Endothelial cell (in vitro differentiated cells): ENCODE measurements at places on chromosomes 6 and 20. TPM values are rescaled to one million over a fixed set of nuclear protein-coding genes. Genes with fewer than 3 reads are reported as not detected.

The DDX43 gene
- total RNA-seq = not detected

The RAD21L1 gene
- 1.1 TPM for total RNA-seq

The CPNE5 gene
- total RNA-seq = 24.9 TPM

DNA sequence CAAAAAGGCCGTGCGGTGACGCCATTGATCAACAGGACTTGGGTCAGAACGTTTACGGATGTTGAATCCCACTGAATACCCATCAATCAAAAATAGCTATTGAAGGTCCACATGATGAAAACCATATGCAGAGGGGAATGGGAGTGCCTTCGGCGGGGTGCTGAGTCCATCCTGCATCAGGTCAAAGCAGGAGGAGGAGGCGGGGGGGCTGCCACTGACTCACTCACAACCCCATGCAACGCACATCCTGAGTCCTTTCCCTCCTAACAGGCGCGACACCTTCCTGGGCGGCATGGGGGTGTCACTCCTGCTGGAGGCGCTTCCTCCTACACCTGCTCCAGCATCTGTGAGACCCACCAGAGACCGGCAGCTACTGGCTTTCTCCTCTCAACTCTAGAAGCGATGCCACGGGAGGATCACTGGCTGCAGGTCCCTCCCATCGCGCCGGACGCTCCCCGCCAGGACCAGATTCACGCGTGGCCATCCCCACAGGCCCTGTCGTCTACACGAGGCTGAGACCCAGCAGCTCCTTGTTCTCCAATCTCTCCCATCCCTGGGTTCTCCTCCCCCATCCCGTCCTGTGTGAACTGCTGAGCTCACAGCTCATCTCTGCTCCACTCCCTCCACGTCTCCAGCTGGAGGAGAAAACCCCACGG, 170.6 kb upstream of the THBS2 start:
- peaks cover 12% of the 10 kb centered on the region for H3K27me3 ChIP-seq
- H3K27ac ChIP-seq = no peak overlapping the region
- peak overlapping the region; percentile 71 for H3K4me3 ChIP-seq
- peaks cover 6% of the 10 kb centered on the region for H3K4me1 ChIP-seq
- DNase-seq = no peak
- H3K36me3 ChIP-seq = peaks cover 12% of the 10 kb centered on the region

GRCh38 chr6:77638129-77638830, 14.6 kb upstream of the MEI4 start:
- H3K27ac ChIP-seq = no peak overlapping the region
- H3K27me3 ChIP-seq = no peaks in the 10 kb centered on the region
- H3K36me3 ChIP-seq = no peaks in the 10 kb centered on the region
- H3K4me3 ChIP-seq = no peak overlapping the region

- no peak overlapping the region for H3K4me3 ChIP-seq
- DNase-seq = no peak
- H3K27me3 ChIP-seq = no peaks in the 10 kb centered on the region
- H3K4me1 ChIP-seq = peaks cover 4% of the 10 kb centered on the region
- H3K27ac ChIP-seq = no peak overlapping the region
Observed at GRCh38 chr6:163300838-163301237, 113.7 kb upstream of the QKI start.

- no peaks in the 10 kb centered on the region for H3K4me1 ChIP-seq
- no peaks in the 10 kb centered on the region for H3K36me3 ChIP-seq
- peak; percentile 80 for DNase-seq
Observed at GRCh38 chr20:44388466-44389023, 33.0 kb downstream of the HNF4A start.

DNA sequence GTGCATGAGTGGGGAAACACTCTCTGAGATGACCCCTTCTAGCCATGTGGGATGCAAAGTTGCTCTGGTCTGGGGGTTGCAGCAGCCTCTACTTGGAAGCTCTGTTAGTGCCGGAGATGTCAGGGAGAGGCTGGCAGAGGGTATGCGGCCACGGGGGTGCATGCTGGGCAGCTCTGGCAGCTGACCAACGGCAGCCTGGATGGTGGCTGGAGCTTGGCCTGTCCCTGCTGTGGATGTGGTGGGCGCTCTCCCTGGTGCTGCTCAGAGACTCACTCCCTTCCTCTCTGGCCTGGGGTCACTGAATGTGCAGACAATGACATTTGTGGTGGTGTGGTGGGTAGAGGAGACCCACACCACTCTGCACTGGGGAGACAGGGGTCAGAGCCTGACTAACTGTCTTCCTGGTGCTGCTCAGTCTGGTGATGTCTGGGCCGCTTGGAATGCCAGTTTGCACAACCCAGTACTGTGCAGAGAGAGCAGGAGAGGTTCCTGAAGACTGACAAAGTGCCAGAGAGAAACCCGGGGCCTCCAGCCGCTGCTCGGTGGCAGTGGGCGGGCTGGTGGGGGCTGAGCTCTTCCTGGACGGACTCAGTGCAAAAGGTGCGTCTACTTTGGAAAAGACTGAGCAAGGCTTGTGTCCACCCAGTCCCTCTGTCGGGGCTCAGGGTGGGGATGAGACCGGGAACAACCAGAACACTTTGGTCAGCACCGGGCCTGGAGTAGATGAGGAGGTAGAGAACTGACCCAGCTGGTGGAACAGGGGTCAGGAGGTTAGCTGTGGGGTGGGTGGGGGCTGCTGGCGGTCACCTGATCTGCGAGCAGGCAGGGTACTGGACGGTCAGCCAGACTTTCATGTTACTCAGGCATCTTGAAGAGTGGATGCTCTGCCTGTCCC, 2.7 kb downstream of the MYT1 start:
- peaks cover 2% of the 10 kb centered on the region for H3K27me3 ChIP-seq
- no peaks in the 10 kb centered on the region for H3K36me3 ChIP-seq
- H3K4me3 ChIP-seq = no peak overlapping the region
- no peak overlapping the region for H3K27ac ChIP-seq

GRCh38 chr20:64044484-64045247, 4.8 kb downstream of the SOX18 start:
- peaks cover 21% of the 10 kb centered on the region for H3K36me3 ChIP-seq
- DNase-seq = peak; percentile 35
- peak overlapping the region; percentile 70 for H3K27ac ChIP-seq
- no peak overlapping the region for H3K4me3 ChIP-seq

DNA sequence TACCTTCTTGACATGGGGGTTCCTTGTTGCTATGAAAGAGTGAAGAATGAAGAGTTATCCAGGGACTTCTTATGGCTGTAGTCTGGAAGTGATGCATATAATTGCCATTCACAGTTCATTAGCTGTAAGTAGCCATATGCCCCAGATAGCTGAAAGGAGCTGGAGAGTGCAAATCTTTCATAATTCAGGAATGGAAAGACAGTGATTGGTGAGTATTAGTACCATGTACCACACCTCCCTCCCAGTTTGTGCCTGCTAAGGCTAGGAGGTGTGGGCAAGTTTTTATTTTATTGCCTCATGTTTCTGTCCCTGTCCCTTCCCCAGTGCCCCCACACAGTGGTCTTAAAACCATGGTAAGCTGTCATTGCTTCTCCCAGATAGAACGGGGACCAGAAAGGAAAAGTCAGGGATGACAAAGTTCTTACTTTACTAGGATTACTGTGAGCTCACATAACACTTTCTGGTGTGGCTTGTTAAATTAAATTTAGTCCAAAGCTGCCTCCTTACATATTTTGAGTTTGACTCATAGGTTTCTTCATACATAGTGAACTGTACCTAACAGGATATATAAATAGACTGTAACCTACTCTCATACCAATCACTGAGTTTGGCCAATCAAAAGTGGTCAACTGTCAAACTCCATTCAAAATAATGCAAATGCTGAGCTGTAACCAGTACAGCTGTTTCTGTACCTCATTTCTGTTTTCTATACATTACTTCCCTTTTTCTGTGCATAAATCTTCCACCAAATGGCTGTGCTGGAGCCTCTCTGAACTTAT, 119.4 kb downstream of the RFPL4B start:
- H3K36me3 ChIP-seq = no peaks in the 10 kb centered on the region
- no peaks in the 10 kb centered on the region for H3K27me3 ChIP-seq
- H3K4me3 ChIP-seq = no peak overlapping the region
- H3K4me1 ChIP-seq = no peaks in the 10 kb centered on the region
- DNase-seq = no peak
